ENCODE measurements at places on chromosomes 11 and 22.

- DNase-seq, result no peak
Observed at GRCh38 chr22:23533328-23533762, 46.7 kb downstream of the IGLL1 start.

DNA sequence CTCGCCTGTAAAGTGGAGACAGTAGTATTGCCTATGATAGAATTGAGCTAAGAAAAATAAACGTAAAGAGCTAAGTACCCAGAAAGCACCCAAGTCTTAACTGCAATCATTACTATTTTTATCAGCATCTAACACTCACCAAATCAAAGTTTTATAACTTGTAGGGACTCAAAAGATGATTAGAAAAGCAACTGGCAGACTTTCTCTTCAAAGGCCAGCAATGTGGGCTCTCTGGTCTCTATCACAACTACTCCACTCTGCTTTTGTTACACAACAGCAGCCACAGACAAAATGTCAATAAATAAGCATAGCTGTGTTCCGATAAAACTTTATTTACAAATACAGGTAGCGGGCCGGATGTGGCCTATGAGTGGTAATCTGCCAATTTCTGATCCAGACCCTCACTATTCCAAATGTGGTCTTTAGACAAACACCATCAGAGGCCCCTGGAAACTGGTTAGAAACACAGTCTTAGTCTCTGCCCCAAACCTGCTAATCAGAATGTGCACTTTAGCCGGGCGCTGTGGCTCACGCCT is 8.2 kb downstream of the TPST2 start:
- no peak for DNase-seq

- DNase-seq, result no peak
Observed at GRCh38 chr11:56876621-56877275, 112.0 kb upstream of the OR5AK2 start.

DNA sequence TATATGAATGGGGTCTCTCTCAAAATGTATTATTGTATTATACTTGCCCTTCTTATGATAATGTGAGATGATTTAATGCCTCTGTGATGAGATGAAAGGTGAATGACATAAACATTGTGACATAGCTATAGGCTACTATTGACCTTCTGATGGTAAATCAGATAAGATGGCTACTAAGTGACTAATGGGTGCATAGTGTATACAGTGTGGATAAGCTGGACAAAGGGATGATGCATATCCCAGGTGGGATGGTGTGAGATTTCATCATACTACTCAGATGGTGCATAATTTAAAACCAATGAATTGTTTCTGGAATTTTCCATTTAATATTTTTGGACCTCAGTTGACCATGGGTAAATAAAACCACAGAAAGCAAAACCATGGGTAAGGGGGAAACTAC is 243.5 kb downstream of the SBF2 start:
- DNase-seq, result peak; percentile 49

- no peak for DNase-seq
Observed at GRCh38 chr11:103923451-103923931, 112.9 kb upstream of the DDI1 start.

- DNase-seq, result peak; percentile 97
Observed at GRCh38 chr11:128714881-128715280, 21.0 kb downstream of the FLI1 start.

- DNase-seq, result peak; percentile 71
Observed at GRCh38 chr11:76215941-76216340, 9.6 kb upstream of the WNT11 start.

GRCh38 chr11:34174412-34175041 is 69.1 kb downstream of the NAT10 start:
- DNase-seq, result peak; percentile 89

DNA sequence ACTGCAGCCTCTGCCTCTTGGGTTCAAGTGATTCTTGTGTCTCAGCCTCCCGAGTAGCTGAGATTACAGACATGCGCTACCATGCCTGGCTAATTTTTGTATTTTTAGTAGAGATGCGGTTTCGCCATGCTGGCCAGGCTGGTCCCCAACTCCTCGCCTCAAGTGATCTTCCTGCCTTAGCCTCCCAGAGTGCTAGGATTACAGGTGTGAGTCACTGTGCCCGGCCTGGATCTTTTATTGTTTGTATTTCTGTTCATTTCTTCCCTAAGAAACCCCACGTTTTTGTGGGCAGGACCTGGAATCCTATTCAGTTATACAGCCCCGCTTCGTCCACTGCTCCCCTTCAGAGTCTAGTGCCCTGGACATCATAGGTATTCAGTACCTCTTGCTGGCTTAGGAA is 28.7 kb downstream of the ZBTB16 start:
- DNase-seq, result no peak

Measured in RPMI7951 (cell line).